ENCODE measurements at places on chromosomes 13 and 19.

- DNase-seq: no peak
Observed at GRCh38 chr13:50867637-50867945, 24.1 kb upstream of the DLEU7 start.

GRCh38 chr19:31149441-31149941, 199.7 kb downstream of the TSHZ3 start:
- DNase-seq: no peak

DNA sequence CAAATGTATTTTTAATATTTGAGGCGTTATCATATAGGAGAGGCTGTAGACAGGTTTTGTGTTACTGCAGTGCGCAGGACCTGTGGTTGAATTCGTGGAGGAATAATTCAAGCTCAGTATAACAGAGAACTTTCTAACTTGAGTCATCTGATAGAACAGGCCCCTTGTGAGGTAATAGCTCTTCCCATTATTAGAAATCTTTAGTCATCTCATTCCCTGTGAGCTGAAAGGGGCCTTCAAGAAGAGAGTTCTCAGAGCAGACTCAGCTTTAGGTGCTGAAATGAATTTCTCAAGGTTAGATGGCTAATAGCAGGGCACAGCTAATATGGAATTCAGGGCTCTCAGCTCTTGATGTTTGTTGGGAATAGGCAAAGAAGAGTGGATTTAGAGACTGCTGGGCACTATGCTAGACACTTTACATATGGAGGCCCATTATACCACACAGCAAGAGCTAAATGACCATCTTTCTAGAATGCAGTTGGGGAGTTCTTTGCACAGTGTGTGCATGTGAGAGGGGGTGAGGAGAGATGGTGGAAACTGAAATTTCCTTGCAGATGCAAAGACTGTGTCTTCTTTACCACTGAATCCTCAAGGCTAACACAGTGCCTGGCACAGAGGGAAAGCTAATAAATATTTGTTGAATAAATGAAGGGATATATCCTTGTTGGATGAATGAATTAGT, 89.5 kb downstream of the DGKH start:
- DNase-seq: no peak

- DNase-seq: no peak
Observed at GRCh38 chr19:28208745-28209144, 1004.2 kb downstream of the UQCRFS1 start.

- no peak for DNase-seq
Observed at GRCh38 chr19:54507824-54508223, 5.2 kb downstream of the LAIR2 start.

DNA sequence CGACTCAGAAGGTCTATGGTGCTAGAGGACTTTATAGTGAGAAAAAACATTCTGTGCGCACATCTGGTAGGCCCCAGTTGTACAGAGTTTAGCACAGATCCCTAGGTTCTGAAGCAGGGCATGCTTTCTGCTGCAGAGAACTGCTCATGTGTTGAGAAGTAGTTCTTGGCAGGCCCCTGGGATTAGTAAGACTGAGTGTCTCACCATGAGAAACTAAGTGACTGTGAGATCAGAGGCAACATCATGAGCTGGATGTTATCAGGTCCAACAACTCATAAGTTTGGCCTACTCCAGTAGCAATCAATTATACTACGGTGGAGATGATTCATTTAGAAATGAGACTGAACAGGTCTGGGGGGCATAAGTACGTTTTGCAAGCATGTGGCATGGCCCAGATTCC, 507.4 kb upstream of the KLF12 start:
- DNase-seq: no peak

GRCh38 chr19:30339624-30340525, 32.3 kb upstream of the ZNF536 start:
- DNase-seq: no peak

GRCh38 chr13:110125157-110125556, 181.8 kb downstream of the COL4A1 start:
- no peak for DNase-seq

- no peak for DNase-seq
Observed at GRCh38 chr13:75882261-75882660, 246.1 kb downstream of the LMO7 start.

DNA sequence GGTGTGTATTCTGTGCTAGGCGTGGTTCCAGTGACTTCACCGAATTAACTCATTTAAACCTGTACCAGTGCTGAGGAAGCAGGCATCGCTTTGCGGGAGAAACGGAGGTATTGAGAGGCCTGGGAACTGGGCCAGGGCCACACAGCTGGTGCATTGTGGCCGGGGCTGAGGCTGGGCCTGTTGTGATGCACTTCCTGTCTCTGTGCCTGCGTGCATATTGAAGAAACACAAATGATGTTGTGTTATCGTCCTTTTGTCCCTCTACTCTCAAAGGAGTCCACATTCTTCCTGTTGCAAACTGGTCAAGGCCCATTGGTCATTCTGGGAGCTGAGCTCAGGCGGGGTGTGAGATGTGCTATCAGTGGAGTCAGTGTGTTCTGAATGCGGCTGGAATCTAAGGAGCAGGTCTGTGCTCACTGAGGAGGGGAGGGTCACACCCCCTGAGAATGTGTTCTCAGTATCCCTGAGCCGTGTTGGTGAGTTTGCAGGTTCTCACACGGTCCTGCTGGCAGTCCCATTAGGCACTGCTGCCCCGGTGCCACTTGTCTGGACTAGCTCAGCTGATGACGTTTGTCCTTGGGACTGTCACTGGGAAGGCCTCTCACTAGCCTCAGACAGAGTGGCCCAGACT, 62.1 kb downstream of the ARHGEF7 start:
- peak; percentile 35 for DNase-seq

DNA sequence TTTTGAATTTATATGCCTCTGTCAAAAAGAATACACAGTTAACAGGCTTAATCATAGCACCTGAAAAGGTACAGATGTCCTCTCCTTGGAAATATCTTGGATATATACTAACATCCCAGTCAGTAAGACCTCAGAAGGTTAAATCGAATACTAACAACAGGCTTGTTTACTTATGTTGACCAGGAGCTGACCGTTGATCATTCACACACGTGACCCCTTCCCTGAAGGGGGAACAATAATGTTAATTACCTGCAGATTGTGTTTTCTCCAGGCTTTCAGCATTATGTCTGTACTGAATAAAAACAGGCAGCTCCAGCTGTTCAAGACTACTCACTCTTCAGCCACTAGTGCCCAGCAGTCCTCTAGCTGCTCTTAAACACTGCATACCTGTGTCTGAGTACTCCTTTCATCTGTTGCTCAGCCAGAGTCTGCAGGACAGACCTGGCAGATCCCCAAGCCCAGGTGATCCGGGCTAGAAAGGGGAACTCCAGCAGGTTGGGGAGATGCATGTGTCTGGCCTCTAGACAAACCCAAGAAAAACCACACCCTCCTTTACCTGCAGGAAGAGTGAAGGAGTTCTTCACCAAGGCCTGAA, 163.9 kb downstream of the RNF17 start:
- DNase-seq: no peak

GRCh38 chr13:76527041-76527440, 359.2 kb downstream of the KCTD12 start:
- no peak for DNase-seq

GRCh38 chr19:7850000-7850813, 20.2 kb downstream of the EVI5L start:
- DNase-seq: no peak

- DNase-seq: no peak
Observed at GRCh38 chr19:5103061-5103701, 134.3 kb downstream of the KDM4B start.

GRCh38 chr13:52879950-52880741, 31.7 kb upstream of the PCDH8 start:
- DNase-seq: peak; percentile 4

- peak; percentile 87 for DNase-seq
Observed at GRCh38 chr13:26971990-26972887, 199.4 kb downstream of the USP12 start.

DNA sequence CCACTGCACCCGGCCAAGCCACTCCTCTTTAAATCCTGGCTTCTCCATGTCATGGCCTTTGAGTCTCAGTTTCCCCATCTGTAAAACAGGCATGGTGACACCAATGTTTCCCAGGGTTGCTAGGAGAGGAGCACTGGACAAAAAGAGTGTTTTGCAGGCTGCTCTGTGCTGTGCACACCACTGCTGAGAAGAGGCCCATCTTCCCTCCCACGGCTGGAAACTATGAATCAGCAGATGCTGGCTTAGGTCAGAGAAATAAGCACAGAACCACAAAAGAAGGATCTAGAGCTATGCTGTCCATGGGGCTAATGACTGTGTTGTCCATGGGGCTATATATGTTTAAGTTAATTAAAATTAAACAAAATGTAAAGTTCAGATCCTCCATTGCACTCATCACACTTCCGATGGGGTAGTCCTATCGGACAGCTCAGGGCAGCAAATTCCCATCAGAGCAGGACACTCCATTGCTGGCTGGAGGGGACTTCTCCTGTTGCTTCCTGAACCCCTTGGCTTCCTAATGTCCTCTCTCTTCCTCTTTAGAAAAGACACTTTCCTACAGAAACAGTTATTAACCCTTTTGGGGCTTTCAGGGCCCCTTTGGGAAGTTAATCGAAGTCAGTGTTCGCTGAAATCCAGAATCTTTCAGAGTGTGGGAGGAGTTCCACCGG, 37.1 kb downstream of the TSHZ3 start:
- no peak for DNase-seq

GRCh38 chr19:15644816-15645215, 4.1 kb downstream of the CYP4F3 start:
- DNase-seq: no peak

- DNase-seq: no peak
Observed at GRCh38 chr13:46688306-46688705, 108.7 kb downstream of the ESD start.

DNA sequence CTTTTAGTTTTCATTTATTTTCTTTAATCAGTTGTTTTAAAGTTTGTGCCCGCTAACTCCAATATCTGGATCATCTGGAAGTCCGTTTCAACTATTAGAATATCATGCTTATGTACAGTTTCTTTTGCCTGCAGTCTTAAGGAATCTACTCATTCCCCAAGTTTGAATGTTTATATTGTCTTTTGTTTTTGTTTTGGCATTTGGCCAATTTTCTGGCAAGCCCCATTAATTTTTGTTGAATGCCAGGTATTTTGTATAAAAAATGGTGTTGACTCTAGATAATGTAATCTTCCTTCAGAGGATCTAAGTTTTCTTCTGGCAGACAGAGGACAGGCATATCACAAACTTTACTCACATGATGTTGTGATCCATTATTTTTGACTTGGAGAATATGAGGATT, 11.1 kb upstream of the ZNF235 start:
- DNase-seq: no peak

DNA sequence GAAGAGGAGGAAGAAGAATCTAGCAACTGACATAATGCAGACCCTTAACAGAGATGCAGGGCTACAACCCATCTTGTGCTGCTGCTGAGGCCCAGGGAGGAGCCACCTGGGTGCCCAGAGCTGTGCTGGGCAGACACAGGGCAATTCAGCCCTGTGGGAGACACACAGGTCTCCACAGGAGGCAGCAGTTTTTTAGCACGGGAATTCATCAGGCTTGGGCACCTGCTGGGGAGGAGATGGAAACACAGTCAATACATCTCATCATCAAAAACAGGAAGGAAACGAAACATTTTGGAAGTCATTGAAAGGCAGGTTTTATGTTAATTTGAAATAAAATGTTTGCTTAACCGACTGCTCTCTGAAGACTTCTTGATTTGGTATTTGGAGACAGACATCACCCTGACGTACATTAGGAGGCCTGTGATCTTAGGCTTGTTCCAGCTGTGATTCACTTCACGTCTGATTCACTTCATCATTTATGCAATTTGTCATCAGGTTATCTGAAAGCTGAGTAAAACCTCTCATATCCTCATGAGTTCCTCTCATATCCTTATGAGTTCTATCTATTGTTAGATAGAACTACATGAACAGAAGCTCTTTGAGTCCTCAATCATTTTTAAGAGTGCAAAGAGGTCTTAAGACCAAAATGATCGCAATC, 77.4 kb downstream of the CYSLTR2 start:
- no peak for DNase-seq

- no peak for DNase-seq
Observed at GRCh38 chr19:13881251-13881691, 4.3 kb downstream of the NANOS3 start.

GRCh38 chr19:56603829-56604228, 8.7 kb downstream of the ZNF71 start:
- DNase-seq: no peak

GRCh38 chr13:102773441-102774213, at the start of gene TEX30:
Gene TEX30, minus strand, starts transcription at chr13:102773786. Its CDS starts 3,760 bp downstream, at chr13:102770026.
- DNase-seq: peak; percentile 83

GRCh38 chr13:95296326-95296925, 4.8 kb downstream of the ABCC4 start:
- peak; percentile 39 for DNase-seq

DNA sequence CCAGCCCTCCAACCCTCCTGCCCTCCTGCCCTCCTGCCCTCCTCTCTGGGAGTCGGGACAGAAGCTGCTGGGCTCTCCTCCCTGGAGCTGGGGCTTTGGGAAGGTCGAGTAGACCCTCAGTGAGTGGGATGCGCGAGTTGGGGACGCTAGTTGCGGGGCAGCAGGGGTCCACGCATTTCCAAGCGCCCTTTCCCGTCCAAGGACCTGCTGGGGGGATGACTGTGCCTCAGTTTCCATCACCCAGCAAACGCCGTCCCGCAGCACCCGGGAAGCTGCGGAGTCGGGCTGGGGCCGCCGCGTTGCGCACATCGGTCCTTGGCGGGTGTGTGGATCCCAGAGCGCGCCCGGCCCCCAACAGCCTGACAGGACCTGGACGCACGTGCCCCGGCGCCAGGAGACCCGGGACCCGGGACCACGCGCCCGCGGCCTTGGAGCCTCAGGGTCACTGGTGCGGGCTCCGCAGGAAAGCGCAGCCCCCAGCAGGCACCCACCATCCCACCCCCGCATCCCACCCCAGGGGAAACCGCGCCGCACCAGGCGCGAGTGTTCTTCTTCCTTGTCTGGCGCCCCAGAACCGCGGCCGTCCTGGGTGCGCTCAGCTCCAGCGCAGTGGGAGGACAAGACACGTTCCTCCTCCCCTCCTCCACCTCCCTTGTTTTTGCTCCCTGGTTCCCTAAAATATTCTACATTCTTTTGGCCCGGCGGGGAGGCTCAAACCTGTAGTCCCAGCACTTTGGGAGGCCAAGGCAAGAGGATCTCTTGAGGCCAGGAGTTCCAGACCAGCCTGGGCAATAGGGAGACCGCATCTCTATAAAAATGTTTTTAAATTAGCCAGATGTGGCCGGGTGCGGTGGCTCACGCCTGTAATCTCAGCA, 9.2 kb downstream of the ONECUT3 start:
- no peak for DNase-seq

DNA sequence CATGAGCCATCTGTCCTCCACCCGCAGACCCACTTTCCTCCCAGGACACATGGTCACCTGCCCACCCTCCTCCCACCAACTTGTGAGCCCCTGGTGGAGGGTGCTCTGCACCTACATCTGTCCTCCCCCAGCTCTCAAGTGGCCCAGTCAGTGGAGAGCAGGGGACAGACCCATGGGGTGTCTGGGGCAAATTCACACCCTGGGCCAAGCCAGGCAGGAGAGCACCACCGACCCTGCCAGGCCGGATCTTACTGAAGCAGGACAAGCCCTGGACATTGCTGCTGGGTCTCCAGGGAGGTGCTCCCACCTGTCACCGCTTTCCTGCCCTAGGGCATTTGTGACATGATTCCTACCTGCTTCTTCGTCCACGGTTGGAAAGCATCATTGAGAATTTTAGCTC, 221.6 kb downstream of the TUBA3C start:
- no peak for DNase-seq

All from large intestine (tissue), 12 donors.